ENCODE measurements at places on chromosomes 11 and 22. TPM values are rescaled to one million over a fixed set of nuclear protein-coding genes. Genes with fewer than 3 reads are reported as not detected.

- no peaks in the 10 kb centered on the region for H3K36me3 ChIP-seq
- no peak overlapping the region for H3K27ac ChIP-seq
- no peak for DNase-seq
- H3K27me3 ChIP-seq: no peaks in the 10 kb centered on the region
- H3K4me3 ChIP-seq: no peak overlapping the region
- no peaks in the 10 kb centered on the region for H3K4me1 ChIP-seq
Observed at GRCh38 chr11:32034680-32035079, 56.2 kb upstream of the RCN1 start.

KCNQ1 gene
- 21.5 TPM for polyA plus RNA-seq

DNA sequence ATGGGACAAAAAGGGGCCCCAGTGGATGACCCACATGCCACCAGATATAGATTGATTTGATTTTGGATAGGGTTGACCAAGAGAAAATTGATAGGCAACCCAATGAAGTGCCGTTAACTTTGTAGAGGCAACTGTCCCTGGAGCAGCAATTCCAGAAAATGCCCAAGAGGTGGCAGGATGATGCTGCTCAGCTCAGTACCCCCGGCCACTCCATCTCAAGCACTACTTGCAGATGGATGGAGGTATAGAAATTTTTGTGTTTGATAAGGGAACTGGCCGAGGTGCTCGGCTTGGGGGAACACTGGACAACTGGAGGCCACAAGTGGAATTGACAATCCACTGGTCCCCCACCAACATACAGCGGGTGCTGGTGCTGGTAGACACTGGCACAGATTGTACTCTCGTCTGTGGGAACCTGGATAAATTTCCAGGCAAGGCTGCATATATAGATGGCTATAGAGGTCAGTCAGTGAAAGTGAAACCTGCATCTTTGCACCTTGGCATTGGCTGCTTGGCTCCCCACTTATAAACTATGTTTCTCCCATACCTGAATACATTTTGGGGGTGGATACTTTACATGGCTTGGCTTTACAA is 86.3 kb downstream of the CCDC83 start:
- H3K4me3 ChIP-seq: no peak overlapping the region
- no peaks in the 10 kb centered on the region for H3K36me3 ChIP-seq
- no peaks in the 10 kb centered on the region for H3K4me1 ChIP-seq
- DNase-seq: peak; percentile 54

GRCh38 chr11:44072757-44073658 is 6.9 kb downstream of the ACCS start:
- no peak overlapping the region for H3K27ac ChIP-seq
- DNase-seq: no peak
- no peak overlapping the region for H3K4me3 ChIP-seq

C11orf86 gene
- polyA plus RNA-seq: 577 TPM

DNA sequence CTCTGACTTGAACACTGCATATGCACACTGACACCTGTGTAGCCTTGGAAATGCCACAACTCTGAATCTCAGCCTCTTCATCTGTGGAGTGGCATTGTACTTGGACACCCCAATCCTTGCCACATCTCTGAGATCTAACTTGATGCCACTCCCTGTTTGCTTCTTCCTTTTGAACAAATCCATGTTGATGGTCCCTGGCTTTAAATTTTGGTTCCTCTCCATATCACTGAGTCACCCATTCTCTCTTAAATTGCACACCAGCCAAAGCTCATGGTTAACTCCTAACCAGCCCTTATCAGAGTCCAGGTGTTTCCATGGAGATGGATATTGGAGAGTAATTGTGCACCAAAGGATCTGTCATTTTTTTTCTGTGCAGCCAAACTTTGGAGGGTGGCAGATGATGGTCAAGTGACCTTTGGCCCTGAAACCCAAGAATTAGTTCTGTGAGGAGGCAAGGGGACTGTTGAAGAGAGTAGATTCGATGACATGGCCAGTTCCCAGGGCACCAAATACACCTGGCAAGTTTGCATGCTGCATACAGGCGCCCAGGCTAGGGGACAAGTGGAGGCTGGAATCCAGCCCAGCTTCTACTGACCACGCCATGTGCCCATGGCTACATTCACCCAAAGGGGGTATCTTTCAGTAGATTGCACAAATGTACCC is 25.1 kb upstream of the PAMR1 start:
- H3K27ac ChIP-seq: no peak overlapping the region
- DNase-seq: no peak
- no peaks in the 10 kb centered on the region for H3K4me1 ChIP-seq
- H3K36me3 ChIP-seq: no peaks in the 10 kb centered on the region

TKFC gene
- 539 TPM for polyA plus RNA-seq

- H3K27ac ChIP-seq: no peak overlapping the region
- H3K27me3 ChIP-seq: no peaks in the 10 kb centered on the region
- H3K36me3 ChIP-seq: no peaks in the 10 kb centered on the region
Observed at GRCh38 chr22:27462190-27462589, 339.4 kb downstream of the MN1 start.
